ENCODE measurements at places on chromosomes 7 and 10.

DNA sequence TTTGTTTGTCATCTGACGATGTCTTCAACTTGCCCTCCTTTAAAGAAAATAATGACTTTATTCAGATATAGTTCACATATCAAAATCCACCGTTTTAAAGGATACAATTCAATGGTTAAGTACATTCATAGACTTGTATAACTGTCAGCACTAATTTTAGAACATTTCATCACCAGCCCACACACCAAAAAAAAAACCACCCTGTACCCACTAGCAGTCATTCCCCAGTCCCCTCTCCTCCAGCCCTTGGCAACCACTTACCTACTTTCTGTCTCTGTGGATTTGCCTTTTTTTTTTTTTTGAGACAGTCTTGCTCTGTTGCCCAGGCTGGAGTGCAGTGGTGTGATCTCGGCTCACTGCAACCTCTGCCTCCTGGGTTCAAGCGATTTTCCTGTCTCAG lies 5.3 kb upstream of the HILPDA start:
- DNase-seq: no peak

DNA sequence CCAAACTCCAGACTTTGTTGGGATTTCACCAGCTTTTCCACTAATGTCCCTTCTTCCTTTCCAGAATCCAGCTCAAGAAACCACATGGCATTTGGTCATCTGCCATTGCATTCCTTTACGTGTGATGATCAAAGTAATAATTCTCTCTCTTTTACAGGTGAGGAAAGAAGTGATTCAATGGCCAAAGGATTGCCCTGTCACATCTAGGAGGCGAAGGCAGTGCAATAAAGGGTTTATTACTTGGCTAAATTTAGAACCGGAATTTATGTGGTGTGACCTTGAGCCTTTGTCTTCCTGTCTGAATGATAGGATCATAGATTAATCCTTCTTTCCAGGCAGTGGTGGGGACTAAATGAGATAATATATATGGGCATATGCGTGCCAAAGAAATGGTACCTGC lies 58.3 kb upstream of the COBL start:
- DNase-seq: no peak

GRCh38 chr10:25405871-25406270 lies 231.1 kb downstream of the GPR158 start:
- no peak for DNase-seq

GRCh38 chr7:136868496-136869000 lies at the start of gene CHRM2:
Gene CHRM2 (plus strand): TSS chr7:136868652. CDS start chr7:137014866, 146,214 bp downstream.
- DNase-seq: no peak

DNA sequence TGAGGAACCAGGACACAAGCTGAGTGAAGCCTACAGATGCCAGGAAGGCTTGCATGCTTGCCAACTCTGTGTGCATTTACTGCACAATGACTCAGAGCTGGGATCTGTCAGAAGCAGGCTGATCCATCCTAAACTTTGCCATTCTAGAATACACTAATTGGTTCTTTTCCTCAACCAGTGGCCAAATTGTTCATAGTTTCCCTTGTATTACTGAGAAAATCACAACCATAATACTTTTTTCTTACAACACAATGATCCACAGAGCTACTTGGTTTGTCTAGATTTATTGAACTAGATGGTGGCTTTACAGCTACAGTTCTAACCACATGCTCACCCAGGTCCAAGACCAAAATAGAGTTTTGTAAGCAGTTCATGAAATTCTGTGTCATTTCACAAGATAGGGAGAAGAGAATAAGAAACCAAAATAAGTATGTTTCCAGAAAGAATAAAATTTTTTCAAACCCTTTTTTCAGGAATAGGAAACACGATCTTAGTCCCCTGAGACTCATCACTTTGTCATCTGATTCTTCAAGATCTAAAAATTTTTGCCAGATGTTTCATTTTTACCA lies 21.0 kb upstream of the LRRC17 start:
- no peak for DNase-seq

DNA sequence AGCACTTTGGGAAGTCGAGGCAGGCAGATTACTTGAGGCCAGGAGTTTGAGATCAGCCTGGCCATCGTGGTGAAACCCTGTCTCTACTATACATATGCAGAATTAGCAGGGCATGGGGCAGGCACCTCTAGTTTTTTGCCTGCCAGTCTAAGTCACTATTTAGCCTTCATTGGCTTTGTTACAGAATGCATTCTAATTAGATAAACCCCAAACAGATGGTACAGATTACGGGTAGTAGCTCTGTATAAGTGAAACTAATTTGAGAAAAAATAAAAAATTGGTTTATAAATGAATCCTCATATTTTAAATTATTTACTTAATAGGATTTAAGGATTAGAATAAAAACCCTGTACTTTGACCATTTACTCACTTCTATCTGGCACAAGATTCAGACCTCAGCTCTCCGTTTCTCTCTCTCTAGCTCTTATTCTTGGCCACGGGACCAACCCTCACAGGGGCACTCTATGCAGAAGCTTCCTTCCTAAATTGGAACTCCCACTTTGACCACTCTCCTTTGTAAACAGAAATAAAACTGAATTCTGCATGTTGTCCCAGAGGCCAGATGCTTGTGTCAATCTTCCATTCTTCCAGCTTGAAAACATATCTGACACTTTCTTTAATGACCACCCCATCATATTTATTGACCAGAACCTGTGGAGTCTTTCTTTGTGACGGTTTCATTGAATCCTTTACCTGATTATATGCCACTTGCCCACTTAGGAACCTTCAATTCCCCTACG lies 26.8 kb downstream of the BET1 start:
- no peak for DNase-seq

GRCh38 chr10:129023082-129023481 lies 444.0 kb upstream of the MGMT start:
- no peak for DNase-seq

DNA sequence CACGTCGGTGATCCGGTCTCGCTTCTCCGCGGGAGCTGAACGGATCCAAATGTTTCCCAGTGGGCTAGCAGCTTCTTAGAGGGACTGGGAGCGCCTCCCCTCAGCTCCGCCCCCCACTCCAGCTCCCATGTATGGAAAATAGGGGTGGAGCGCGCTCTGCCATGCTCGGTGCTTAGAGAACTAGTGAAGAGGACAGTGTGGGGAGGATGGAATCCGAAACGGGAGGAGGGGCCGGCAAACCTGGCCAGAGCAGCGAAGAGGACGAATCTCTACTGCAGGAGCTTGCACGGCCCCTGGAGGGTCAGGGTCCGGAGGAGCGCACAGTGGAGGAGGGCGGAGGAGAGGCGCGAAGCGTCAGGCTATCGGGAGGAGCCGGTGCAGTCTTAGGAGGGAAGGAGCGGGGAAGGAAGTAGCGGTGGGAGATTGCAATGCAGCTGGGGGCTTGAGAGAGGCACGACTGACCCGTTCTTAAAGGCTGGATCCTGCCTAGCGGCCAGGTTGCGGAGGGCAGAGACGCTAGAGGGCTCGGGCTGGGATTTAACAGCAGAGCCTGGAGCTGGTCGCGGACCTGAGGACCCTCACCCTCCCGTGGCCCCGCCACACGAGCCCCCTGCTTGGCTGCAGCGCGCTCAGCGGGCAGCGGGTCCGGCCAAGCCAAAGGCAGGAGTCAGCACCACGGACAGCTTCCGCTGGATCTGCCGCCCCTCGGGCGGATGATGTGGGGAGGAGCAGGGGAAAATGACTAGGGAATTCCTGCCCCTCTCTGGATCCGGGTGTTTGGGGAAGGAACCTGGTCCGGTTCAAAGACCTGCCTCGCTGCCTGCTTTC lies at the start of gene PRLHR:
Gene PRLHR (minus strand): TSS at position 51 of the 828 bp plus-strand sequence. CDS start 404 bp downstream, outside the sequence.
- DNase-seq: no peak

DNA sequence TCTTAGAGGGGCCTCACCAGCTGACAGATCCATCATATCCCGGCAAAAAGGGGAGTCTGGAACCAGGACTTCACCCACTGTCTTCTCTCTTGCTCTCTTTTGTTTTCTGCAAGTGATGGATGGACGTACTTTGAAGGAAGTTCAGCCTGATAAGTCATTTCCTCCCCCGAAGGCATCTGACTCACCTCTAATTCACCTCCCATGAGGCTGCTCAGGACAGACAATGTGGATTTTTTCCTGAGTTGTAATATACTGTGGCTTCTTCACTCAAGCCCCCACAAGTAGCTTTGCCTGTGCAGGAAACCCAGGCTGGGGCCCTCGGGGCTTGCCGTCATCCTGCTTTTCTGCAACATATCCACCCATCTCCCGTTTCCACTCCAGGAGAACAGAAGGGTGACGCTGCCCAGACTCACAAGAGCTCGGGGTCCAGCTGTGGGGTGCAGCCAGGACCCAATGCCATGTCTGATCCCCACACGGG lies 70.4 kb downstream of the ASB13 start:
- DNase-seq: no peak

DNA sequence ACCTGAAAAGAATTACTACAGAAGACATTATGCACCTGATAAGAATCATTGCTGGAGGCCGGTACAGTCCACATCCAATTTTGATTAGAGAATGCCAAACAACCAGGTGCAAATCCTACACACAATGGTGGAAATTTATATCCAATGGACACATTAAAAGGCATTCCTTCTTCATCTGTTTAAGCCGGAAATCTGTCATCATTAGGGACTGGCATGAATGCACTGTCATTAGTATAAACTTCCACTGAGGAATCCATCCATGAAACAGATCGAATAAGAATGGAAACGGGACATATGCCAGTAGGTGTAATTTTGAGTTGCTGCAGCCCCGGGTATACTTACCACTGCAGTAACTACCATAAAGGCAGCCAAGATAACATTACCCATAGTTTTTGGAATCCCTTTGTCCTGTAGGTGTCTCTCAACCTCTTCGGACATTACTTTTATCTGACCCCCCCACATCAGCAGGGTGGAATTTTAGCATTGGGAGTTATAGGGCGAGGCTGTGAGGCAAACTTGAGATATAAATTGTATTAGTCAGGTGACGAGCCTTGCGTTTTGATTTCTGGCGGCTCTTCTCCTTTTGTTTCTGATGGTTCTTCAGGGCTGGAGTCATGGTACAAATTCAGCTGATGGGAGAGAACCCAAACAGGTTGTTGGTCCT lies 36.5 kb upstream of the AKR1C2 start:
- DNase-seq: no peak

DNA sequence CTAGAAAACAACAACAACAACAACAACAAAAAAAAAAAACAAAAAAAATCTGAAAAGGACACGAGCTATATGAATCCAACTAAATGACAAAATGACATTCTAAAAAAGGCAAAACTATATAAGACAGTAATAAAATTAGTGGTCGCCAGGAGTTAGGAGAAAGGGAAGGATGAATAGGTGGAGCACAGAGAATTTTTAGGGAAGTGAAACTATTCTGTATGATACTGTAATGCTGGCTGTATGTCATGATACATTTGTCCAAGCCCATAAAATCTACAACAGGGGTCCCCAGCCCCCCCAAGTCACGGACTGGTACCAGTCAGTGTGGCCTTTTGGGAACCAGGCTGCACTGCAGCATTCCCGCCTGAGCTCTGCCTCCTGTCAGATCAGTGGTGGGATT lies 2.8 kb upstream of the PUS7 start:
- DNase-seq: no peak

DNA sequence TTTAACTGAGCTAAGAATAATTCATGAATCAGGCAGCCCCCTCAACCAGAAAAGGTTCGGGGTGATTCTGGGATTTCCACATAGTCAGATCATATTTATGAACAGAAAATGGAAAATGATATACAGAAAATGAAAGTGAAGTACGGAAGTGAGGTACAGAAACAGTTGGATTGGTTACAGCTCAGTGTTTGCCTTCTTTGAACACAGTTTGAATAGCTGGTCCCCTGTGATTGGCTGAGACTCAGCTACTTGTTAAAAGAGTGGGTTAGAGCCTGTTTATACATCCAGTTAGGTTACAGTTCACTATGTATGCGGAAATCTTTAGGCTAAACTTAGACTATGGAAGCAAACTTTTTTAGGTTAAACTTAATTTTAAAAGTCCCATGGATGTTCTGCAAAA lies 511.7 kb downstream of the PLXDC2 start:
- DNase-seq: no peak

- no peak for DNase-seq
Observed at GRCh38 chr10:554182-554848, 135.2 kb downstream of the DIP2C start.

All from stimulated activated CD4-positive, alpha-beta T cell treated with anti-CD3 and anti-CD28 coated beads, Interleukin-4, amount 100 ng/mL, for 4 hours (primary cell).